Central memory CD4-positive, alpha-beta T cell (primary cell): ENCODE measurements at places on chromosomes 1 and 21.

DNA sequence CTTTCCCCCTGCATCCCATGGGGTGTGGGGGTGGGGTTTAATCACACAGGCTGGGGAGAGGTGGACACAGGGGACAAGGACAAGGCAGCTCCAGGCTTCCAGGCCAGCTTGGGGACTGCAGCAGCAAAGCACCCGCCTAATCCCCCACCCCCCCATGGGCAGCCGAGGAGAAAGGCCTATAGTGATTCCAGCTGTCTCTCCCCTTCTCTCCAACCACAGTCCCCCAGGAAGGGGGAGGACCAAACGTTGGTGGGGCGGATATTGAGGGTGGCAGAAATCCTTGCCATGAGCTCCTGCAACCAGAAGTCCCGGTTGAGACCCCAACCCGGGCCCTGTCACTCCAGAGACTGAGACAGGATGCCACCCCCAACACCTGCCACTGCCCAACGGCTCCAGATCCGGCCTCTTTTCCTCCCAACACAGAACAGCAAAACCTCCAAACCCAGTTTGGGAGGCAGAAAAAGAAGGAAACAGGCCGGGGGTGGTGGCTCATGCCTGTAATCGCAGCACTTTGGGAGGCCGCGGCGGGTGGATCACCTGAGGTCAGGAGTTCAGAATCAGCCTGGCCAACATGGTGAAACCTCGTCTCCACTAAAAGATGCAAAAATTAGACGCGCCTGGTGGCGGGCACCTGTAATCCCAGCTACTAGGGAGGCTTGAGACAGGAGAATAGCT, 1.7 kb downstream of the EPHA2 start:
- no peak for DNase-seq

- DNase-seq: no peak
Measured at GRCh38 chr1:185483664-185484450, 166.8 kb upstream of the IVNS1ABP start.

- no peak for DNase-seq
Measured at GRCh38 chr1:91851130-91852010, 34.6 kb downstream of the TGFBR3 start.

GRCh38 chr1:171113382-171113781, 22.7 kb downstream of the FMO3 start:
- DNase-seq: no peak

GRCh38 chr1:63124666-63125191, 197.6 kb upstream of the FOXD3 start:
- DNase-seq: no peak

DNA sequence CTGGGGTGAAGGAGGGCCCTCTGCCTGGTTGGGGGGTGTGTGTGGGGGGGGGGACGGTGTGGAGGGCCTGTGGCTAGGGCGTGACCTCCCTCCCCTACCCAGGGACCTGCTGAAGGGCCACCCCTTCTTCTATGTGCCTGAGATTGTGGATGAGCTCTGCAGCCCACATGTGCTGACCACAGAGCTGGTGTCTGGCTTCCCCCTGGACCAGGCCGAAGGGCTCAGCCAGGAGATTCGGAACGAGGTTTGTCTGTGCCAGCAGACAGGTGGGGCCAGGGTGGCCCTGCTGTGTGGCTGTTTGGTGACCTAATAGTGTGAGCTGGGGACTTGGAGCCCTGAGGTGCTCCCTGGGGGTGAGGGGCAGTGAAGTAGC, 43.9 kb downstream of the COQ8A start:
- no peak for DNase-seq
